ENCODE measurements at places on chromosomes 5 and 9.

DNA sequence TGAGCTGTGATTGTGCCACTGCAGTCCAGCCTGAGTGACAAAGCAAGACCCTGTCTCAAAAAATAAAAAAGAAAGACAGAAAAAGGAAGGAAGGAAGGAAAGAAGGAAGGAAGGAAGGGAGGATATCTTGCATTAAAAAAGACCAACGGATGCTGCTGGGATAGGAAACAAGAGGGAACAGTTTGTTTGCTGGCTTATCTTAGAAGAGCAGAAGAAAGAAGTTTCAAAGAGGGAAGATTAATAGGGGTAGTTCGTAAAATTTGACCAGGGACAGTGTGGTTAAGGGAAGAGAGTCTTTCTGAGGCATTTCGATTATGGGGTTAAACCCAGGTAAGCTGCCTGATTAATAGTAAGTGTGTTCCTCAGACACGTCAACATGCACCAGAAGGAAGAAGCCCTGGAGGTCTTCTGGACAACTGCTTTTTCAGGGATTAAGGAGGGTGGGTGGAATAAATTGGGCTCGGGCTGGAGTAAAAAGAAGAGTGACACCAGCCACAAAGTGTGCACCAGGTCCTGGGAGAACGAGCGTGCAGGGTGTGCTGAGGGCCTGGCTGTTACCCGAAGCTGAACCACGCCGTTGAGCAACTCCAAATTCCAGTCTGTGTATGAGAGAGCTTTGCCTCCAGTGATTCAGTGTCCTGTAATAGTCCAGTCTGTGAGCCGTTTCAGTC, 24.8 kb downstream of the FYB1 start:
- DNase-seq = no peak

DNA sequence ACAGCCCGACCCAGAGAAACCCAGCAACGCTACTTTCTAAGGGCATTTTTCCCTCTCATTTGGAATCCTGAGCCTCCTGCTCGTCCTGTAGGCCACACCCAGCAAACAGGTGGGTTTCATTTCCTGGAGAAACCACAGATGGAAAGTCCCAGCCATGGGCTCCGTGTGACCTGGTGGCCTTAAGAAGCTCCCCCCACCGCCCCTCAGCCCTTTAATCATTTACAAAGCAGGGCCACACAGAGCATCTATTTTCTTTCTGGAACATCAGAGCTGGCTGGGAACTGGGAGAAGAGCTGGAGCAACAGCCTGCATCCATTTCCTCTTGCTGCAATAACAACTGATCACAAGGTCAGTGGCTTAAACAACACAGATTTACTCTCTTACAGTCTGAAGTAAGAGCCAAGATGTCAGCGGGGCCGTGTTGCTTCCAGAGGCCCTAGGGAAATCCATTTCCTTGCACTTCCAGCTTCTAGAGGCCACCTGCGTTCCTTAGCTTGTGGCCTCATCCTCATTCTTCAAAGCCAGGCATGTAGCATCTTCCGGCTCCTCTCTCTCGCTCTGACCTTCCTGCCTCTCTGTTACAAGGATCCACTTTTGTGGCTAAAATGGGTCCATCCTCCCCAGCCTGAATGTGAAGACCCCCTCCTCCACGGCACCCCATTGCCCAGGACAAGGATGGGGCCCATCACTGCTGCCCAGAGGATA, 40.5 kb downstream of the C9orf50 start:
- DNase-seq = no peak

DNA sequence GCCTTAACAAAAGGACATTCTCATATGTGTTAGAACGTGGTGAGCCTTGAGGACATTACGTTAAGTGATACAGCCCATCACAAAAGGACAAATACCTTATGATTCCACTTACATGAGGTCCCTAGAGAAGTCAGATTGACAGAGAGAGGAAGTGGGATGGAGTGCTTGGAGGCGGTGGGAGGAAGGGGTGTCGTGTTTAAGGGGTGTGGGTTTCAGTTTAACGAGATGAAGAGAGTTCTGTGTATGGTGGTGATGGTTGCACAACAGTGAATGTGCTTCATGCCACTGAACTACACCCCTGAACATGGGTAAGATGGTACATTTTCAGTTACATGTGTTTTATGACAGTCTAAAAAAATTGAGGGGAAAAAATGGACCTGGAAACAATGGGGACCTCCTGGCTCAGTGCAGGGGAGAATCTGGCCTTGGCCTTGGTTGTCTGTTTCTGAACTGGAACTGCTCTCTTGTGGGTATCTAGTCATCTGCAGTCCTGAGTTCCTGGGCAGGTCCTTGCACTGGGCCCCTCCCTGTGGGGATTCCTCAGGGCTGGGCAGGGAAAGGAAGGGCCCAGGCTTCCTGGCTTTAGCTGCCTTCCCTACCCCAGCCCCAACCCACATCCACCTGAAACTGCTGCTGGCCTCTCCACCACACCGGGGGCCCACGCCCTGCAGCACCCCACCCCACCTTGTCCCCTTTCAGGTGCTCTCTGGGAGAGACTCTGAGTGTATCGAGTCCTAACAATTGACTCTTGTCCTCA, 17.8 kb downstream of the LRRC8A start:
- no peak for DNase-seq

DNA sequence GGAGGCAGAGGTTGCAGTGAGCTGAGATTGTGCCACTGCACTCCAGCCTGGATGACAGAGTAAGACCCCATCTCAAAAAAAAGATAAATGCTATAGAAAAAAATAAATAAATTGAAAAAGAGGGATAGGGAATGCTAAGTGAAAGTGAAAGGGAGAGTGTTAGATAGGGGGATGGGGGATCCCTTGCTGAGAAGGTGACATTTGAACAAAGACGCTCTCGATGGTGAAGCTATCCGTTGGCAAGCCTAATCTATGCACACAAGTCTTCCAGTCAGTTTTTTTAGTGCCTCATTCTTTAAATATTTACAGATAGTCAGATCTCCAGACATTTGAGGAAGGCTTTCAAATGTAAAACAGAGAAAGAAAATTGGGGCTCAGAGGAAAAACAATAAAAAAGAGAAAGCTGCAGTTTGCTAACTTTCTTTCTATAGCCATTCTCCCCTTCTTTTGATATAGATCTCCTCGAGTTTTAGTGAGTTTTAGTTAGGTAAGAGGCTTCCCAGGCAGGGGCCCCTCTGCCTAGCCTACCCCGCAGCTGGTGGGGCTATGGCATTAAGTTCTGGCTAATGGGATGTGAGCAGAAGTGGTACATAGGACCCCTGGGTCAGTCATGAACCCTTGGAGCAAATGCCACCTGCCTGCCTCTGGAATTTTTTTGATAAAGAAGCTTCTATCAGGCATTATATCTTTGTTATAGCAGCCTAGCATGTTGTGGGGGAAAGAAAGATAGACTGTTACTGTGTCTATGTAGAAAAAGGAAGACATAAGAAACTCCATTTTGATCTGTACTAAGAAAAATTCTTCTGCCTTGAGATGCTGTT, 12.0 kb downstream of the GLRX start:
- no peak for DNase-seq

DNA sequence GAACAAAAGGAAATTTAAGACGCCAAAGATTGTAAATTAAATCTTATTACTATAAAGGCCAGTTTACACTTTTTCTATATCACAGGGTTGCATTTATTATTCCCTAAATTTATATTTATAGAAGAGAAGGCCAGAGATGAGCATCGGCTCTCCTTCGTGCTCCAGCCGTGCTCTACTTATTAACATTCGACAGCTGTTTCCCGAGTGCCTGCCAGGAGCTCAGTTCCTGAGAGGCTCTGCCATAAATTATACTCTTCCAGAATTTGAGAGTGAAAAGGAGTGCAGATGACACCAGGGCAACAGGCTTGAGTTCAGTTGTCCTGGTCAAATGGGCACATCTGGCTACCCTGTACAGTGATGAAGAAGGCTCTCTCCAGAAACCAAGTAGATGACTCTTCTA, 70.1 kb downstream of the PCSK5 start:
- no peak for DNase-seq

GRCh38 chr5:22844636-22845035, 8.5 kb downstream of the CDH12 start:
- no peak for DNase-seq
